ENCODE measurements at places on chromosomes 1 and 21.

DNA sequence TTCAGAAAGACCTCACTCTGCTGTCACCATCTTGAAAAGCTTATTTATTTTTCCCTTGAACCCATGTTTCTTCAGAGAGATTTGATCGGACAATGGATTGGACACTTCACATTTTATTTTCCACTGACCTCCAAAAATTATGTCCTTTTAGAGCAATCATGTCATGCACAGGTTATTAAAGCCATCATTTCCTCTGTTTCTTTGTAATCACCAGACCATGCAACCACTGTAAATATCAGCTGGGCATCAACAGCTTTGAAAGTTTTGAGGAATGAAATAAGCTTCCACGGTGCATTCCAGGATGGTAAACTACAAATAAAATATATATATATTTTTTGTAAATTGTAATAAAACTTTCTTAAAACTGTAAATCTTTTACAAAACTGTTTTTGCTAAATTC, 144.1 kb upstream of the ADAMTS5 start:
- DNase-seq, result no peak

DNA sequence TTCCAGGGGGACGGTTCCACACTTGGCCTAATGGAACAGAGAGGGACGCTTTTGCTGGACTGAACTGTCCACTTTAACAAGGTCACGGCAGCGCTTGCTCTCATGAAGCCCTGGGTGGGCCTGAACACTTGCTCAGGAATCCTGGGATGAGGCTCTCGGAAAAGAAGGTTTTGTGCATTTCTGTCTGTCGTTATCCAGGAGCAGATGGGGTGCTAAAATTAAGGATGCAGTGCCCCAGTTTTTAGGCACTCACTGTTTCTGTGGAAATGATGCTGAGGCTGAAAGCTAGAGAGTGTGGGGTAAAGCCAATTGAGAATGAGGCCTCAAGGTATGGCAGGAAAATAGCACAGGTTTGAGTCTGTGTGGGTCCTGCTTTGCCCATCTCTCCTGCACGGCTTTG, 111.0 kb downstream of the DAB1 start:
- no peak for DNase-seq

DNA sequence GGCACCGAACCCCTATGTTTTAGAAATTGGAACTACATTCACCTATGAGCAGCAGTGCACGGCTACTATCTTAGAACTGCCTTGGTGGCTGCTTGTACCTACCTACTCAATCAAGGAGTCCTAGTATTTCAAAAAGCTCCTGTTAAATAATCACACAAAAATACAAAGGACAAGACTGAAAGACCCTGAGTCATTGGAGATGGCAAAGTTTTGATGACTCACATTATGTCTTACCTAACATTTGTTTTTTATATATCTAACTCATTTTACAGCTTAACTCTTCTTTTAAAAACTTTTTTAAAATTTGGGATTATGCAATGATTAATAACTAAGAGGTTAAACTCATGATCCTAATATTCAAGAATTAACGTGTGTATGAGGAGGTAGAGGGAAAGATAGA, 1206.0 kb upstream of the TMPRSS15 start:
- DNase-seq, result no peak

GRCh38 chr1:172719694-172720138, 60.8 kb downstream of the FASLG start:
- DNase-seq, result peak; percentile 37

DNA sequence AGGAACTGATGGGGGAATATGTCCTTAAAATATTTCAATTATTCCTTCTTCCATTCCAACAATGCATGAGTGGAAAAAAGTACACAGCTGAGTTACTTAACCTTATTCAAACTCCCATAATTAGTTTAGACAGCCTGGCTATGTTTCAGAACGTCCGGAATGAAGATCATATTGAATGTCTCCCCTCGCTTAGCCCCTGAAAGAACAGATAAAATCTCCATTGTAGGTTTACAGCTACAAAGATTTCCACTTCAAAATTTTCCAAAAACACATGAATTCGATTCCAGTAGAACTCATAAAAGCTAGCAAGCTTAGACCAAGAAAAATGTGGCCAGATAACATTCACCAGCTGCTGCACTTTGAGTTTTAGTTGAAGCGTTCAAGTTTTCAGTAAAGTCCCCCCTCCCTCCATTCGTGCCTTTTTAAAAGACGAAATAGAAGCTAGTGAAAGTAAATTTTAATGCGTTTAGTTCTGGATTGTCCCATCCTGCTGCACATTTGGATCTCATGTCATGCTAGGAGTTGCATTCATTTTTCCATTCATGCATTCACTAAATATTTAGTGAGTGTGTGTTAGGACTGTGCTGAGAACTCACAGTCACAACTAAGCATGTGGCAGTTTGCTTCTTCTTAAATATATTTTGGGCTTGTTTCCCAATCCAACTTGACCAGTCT, 29.4 kb upstream of the SSX2IP start:
- no peak for DNase-seq

DNA sequence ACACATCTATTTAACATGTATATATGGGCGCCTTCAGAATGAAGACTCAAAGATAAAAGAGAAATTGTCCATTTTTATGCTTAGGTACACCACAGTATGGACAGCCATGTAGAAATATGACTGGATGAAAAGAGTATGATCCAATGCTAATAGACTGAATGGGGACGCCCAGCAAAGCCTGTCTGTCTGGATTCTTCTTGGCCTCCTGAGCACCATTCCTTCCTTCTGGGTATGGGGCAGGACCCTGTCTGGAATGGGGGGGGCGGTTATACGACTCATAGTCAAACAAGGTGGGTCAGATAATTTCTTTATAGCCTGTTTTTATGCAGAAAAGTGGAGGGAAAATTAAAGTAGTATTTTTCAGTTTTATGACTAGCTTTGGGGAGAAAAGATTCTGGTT, 81.2 kb upstream of the ABCD3 start:
- DNase-seq, result no peak

- DNase-seq, result peak; percentile 66
These were observed 1.1 kb upstream of the PRXL2B start for GRCh38 chr1:2585318-2586092.

GRCh38 chr1:28259934-28260802, 850 bp downstream of the SESN2 start:
- no peak for DNase-seq

- no peak for DNase-seq
These were observed 14.7 kb upstream of the OR2T27 start for GRCh38 chr1:248670003-248670402.

Measured in effector memory CD8-positive, alpha-beta T cell (primary cell).